ENCODE measurements at places on chromosomes 2 and 18.

GRCh38 chr18:10213526-10213925, 240.9 kb upstream of the APCDD1 start:
- DNase-seq = no peak

- no peak for DNase-seq
These were observed 19.0 kb upstream of the CXCR4 start for GRCh38 chr2:136136931-136137330.

- no peak for DNase-seq
These were observed 74.4 kb downstream of the TMEM18 start for GRCh38 chr2:602571-603359.

DNA sequence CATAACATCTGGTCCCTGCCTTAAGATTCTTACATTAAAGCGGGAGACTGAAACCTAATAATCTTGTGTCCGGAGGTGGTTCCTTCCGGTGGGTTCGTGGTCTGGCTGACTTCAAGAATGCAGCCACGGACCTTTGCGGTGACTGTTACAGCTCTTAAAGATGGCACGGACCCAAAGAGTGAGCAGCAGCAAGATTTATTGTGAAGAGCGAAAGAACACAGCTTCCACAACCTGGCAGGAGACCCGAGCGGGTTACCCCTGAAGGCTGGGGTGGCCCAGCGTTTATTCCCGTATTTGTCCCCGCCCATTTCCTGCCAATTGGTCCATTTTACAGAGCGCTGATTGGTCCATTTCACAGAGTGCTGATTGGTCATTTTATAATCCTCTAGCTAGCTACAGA, 122.3 kb upstream of the SIX2 start:
- DNase-seq = no peak

DNA sequence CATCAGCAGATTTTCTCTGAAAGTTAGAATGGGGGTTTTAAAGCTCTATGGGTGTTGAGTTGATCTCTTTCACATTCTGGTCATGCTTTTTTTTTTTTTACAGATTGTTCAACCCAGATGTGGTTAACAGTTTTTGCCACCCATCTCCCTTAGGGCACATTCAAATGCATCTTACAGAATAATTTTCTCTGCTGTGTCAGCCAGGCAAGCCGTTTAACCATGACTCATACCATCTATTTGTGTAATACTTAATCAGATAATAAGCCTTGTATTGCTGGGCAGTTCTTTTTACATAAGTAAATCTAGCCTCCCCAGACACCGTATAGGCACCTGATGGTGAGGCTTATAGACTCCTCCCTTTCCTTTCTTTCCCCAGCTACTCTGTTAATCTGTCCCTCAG, 62.0 kb downstream of the TGIF1 start:
- no peak for DNase-seq

- no peak for DNase-seq
These were observed 1329.7 kb upstream of the SLC39A10 start for GRCh38 chr2:194327196-194327888.

DNA sequence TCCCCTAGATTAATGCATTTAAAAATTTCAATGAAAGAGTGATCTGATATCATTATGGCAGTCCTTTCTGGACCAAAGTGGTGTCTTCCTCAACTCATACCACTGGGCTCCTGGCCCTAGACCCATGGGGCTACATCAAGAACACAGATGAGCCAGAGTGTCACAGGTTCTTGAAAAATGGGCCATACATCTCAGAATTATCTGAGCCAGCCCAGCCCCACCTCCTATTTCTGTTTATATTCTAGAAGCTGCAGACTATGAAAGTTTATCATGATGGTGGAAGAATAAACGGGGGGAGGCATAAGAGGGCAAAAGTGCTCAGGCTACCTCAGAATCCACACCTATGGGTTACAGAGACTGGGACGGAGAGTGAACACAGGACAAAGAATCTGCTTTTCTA, 120.6 kb upstream of the TACR1 start:
- DNase-seq = no peak

- no peak for DNase-seq
These were observed 261.6 kb downstream of the LTBP1 start for GRCh38 chr2:33208400-33208799.

GRCh38 chr2:240578488-240578887, 8.0 kb upstream of the CAPN10 start:
- DNase-seq = no peak

All from tibial nerve (tissue), 4 donors.